GM13977 (cell line): ENCODE measurements at places on chromosomes 4 and X.

GRCh38 chr4:103998756-103999155 is 279.0 kb upstream of the TACR3 start:
- no peak for DNase-seq

- no peak for DNase-seq
Measured at GRCh38 chr4:10716163-10716562, 31.6 kb upstream of the CLNK start.

DNA sequence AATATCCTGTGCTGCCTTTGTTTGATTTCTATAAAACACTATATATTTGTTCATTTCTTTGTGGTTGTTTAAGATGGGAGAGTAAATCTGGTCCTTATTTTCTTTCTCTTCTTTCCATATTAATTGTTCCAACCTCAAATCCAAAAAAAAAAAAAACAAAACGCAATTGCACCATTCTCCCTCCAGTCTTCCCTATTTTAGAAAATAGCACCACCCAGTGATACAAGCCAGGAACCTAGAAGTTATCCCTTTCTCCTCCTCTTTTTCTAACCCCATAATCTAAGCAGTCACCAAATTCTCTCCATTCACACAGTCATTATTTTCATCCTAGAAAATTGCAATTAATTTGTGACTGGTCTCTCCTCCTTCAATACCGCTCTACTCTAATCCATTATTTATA is 107.8 kb downstream of the GABRA3 start:
- no peak for DNase-seq

GRCh38 chr4:36187723-36188333 is 56.5 kb downstream of the ARAP2 start:
- peak; percentile 8 for DNase-seq

GRCh38 chr4:37424753-37425152 is 180.2 kb downstream of the NWD2 start:
- DNase-seq: no peak

DNA sequence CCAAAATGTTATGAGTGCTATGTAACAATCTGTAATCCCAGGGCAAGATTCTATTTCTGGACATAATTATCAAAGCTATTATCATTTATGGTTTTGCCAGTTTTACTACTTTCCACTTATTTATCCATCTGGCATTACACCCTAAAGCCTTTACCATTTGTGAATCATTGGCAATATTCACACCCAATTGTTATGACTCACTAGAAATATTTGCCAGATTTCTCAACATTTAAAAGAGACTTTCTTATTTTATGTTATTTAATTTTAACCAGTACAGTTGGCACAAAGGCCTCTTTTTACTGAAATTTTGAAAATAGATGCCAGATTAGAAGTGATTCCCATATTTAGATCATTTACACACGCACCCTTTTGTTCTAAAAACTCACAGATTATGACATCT is 242.7 kb upstream of the WDFY3 start:
- DNase-seq: no peak

- no peak for DNase-seq
Measured at GRCh38 chr4:2365054-2365912, 53.2 kb downstream of the ZFYVE28 start.

DNA sequence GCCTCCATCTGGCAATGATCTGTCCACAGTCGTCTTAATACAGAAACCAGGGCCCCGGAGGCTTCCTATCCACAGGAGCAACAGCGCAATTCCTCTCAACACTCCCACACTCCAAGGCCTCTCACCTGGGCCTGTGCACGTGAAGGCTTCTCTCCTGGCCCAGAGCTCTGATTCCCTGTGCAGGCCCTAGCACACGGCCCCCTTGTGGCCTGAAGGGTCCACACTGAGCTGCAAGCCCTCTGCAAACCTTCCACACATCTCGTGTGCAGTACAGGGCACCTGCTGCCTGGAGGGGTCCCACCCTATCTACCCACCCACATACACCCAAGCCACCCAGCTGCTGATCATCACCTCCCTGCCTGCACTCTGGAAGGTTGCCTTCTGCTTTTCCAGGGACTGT is 150.1 kb upstream of the NUDT10 start:
- no peak for DNase-seq

- no peak for DNase-seq
Measured at GRCh38 chr4:67894659-67895058, 10.9 kb upstream of the TMPRSS11D start.

DNA sequence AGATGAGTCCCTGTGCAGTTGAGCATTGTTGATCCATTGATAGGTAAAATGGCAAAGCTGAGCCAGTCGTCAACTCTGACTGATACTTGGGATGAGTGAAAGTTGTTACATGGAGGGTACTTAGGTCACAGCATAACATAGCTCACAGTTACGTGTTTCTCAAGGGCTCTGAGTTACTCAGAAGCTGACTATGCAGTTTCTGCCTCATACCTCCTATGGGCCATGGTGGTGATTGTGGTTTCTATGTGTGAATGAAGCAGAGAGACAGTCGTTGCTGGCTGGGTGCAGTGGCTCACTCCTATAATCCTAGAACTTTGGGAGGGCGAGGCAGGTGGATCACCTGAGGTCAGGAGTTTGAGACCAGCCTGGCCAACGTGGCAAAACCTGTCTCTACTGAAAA is 30.8 kb downstream of the FRMPD3 start:
- DNase-seq: no peak

- DNase-seq: no peak
Measured at GRCh38 chr4:8276358-8277240, 7.0 kb downstream of the HTRA3 start.

- no peak for DNase-seq
Measured at GRCh38 chr4:167274351-167274750, 40.1 kb upstream of the SPOCK3 start.

GRCh38 chr4:55756208-55756607 is 63.4 kb upstream of the EXOC1L start:
- DNase-seq: no peak

DNA sequence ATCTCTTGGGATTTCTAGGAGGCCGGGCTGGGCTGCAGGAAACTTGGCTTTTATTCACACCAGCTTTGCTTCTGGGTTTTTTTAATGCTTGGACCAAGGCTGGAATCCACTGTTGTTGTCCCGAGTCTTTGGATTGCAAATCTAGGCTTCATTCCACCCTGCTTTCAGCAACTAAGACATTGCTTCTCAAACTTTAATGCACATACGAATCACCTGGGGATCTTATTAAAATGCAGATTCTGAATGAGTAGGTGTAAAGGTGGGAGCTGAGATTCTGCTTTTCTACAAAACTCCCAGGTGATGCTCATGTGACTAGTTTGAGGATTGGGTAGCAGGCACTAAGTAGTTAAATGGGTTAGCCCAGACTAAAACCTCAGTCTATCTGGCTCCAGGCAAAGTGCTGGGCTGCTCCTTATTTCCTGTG is 39.2 kb upstream of the GPC4 start:
- no peak for DNase-seq

GRCh38 chr4:157363360-157363759 is 142.8 kb downstream of the GRIA2 start:
- DNase-seq: no peak

DNA sequence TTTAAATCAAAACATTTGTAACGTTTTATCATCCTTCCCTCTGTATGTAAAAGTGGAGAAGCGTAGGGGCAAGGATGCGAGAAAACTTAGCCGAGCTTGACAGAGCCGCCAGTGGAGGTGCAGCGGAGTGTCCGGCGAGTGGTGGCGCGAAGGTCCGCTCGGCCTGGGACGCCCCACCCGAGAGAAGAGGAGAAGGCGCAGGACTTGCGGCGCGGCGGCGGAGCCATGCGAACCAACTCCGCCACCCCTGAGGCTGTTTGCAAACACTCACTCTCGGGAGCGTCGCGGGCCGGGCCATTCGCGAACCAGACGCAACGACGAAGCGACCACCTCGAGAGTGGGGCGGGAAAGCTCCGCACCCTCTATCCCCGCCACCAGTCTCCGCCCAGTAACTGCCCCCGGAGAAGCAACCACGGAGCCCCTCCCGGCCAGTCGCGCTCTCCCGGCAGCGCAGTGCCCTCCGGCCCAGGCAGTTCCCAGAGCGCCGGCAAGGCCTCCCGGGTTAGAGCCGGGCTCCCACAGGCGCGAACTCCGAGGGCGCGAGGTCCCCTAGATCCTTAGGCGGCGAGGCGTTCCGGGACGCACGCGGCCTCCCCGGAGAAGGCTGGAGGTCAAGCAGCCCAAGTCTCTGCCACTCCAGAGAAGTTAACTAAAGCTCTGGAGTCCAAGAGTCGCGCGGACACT is 2.3 kb upstream of the MAB21L2 start:
- DNase-seq: no peak

- no peak for DNase-seq
Measured at GRCh38 chrX:103927030-103927429, 35.4 kb upstream of the TMSB15B start.

- DNase-seq: no peak
Measured at GRCh38 chrX:9122519-9123245, 88.8 kb upstream of the FAM9B start.

DNA sequence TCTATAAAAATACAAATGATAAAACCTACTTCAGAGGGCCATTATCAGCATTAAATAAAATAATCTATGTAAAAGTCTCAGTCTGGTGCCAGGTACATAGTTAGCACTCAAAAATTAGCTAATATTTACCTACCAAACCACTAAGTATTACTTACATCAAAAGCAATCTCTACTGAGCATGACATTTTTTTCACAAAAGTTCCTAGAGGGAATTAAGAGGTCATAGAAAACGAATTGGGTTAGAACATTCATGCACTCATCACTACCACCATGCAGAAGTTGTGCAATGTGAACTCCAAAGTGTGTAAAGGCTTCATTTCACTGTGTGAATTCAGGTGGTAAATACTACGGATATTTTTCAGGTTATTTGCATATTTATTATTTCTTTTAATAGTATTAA is 209.5 kb upstream of the FGF13 start:
- DNase-seq: no peak

DNA sequence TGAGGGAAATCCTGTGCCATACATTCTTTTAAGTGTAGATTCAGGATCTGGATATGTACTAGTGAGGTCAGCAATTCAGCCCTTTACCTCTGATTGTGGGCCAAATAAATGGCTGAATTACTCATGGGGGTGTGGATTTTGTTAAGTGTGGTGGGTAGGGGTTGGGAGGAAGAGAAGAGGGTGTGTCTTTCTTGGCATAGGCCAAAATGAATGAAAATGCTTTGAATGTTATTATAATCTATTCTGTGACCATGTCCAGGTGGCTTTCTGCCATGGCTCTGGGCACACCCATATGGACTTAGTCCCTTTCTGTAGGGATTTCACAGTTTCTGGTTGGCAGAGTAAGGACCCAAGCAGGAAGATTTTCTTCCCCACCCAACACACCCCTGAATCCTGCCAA is 244.3 kb downstream of the CBR4 start:
- no peak for DNase-seq

DNA sequence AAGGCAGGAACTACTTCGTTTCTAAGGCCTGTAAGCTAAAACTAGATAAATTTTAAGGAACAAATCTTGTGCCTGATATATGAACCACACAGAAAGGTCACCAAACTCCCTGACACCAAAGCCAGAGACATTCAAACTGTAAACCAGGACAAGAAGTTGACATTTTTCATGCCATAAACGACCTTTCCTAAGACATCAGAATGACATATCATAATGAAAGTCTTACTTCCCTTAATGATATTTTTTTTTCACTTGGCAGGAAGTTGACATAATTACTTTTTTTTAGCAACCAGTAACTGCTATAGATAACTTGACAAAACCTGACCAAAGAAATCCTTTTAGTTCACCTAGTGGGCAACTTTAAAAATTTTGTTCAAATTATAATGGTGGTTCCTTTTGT is 231.5 kb upstream of the AGTR2 start:
- DNase-seq: peak; percentile 50

DNA sequence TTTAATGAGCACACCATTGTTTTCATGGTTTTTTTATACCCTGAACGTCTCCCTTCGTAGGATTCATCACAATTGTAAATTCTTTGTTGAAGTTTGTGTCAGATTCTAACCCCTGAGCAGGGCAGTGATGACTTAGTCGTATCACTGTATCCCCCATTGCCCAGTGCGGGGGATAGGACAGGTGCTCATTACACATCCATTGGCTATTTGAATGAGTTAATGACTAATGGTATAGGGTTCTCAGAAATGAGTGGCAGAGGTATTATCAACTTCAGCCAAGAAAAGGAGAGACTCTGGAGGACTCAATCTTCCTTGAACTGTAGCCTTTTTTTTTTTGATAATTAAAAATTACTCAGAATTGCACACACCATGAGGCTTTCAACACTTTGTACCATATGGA is 64.6 kb downstream of the SYNPO2 start:
- no peak for DNase-seq

DNA sequence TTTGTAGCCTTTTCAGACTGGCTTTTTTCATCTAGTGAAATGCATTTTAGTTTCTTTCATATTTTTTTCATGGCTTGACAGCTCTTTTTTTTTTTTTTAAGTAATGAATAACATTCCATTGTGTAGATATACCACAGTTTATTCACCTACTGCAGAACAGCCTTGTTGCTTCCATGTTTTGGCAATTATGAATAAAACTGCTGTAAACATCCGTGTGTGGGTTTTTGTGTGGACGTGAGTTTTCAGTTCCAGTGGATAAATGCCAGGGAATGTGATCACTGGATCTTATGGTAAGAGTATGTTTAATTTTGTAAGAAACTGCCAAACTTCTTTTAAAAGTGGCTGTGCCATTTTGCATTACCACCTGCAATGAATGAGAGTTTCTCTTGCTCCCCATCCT is 160.8 kb downstream of the SOWAHB start:
- no peak for DNase-seq

DNA sequence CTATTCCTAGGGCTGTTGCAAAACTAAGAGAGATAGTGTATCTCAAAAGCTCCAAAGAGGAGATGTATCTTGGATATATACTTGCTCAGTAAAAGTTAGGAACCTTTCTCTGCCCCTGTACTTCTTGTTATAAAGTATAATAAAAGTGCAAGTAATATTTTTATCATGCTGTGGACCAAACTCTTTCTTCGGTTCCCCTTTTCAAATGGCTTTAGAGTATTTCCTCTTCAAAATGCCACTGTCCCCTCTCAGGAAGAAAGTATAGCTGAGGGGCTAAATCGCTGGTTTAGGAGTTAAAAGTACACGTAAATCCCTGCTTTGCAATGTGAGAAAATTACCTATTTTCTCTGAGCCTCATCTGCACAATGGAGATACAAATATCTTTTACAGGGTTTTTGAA is 169.1 kb upstream of the FTHL17 start:
- DNase-seq: no peak

- no peak for DNase-seq
Measured at GRCh38 chrX:134733591-134733990, 75.3 kb upstream of the PLAC1 start.

DNA sequence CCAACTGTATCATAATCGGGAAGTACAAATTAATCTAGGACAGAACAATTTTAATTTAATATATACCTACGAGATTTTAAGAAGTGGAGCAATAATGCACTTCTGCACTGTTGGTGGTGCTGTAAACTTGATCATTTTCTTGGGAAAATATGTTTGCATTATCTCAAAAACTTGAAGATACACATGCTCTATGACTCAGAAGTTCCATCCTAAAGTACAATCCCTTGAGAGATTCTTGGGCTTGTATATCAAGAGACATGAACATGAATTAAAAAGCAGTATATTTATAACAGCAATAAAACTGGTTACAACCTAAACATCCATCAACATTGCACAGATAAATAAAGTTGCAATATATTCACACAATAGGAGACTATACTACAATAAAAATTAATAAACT is 168.8 kb downstream of the CLCN4 start:
- DNase-seq: no peak
